ENCODE measurements at places on chromosomes 12 and 14.

GRCh38 chr14:105488781-105489541 lies 2.1 kb upstream of the TEDC1 start:
- no peak for DNase-seq

GRCh38 chr14:100796946-100797345 lies 29.0 kb upstream of the MEG3 start:
- no peak for DNase-seq

DNA sequence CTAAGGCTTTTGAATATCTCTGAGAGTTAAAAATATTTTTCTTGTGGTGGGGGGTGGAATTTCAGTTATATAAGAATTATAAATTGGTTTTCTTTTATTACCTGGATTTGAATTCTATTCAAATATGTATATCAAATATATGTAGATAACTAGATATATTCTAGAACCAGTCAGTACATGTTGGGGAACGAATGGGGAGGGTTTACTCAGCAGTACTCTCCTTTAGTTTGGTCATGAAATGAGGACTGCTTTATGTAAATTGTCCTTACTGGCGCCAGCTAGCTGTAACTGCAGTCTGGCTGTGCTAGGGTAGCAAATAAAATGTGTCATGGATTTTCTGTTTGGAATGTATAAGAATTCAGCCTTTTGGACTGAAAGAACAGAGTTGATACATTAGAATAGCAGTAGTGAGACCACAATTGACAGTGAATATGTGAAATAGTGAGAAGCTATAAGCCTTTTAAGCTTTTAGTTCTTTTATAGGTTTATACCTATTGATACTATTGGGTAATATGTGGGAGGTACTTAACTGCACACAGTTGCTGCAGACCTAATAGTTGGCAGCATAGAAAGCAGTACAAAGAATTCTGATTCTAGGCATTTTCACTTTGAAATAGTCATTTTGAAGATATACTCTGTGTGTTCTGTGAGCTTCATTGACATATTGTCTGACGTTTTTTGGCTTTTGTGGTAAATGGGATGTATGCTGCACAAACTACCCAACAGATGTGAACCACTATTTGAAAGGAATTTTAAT lies 29.0 kb downstream of the ATF7IP start:
- DNase-seq = no peak

- no peak for DNase-seq
Measured at GRCh38 chr12:106226884-106227640, 20.8 kb downstream of the CKAP4 start.

GRCh38 chr12:92690601-92691000 lies 12.2 kb upstream of the PLEKHG7 start:
- DNase-seq = no peak

DNA sequence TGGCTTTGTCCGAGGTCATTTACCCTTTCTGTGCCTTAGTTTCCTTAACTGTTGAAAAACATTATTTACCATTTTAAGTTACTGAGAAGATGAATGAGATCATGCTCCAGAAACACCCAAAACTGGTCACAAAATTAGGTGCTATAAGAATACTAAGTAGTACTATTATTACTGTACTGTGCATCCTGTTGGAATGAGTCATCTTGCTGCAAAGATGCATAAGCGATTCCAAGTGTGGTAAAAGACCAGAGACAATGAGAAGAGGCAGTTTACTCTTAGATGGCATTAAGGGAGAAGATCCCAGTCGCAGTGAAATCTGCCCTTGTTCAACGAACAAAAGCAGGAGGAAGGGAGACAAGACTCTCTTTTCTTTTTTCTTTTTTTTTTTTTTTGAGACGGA lies 4.2 kb upstream of the PLEKHA5 start:
- no peak for DNase-seq

GRCh38 chr14:22802860-22803686 lies 12.2 kb downstream of the SLC7A7 start:
- no peak for DNase-seq

All from cortex of kidney (tissue), 1 donor.